T-helper 17 cell (primary cell): ENCODE measurements at places on chromosomes 13 and 19.

DNA sequence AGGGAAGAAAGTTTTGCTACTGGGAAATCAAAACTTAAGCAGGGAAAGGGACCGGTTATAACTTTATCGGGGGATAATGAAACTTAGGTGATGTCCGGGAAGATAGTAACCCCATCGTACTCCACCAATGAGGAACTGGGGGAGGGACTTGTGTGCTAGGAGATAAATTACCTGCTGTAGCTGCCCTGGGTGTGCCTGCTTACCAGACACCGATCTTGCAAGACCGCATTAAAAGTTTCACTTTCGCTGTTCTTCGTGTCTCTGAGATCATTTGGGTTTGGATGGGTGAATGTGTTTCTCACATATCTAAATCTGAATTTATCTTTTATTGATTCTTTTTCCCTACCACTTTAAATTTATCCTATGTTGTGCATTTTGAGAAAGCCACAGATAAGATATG is 381.4 kb downstream of the SLITRK6 start:
- no peak for DNase-seq

DNA sequence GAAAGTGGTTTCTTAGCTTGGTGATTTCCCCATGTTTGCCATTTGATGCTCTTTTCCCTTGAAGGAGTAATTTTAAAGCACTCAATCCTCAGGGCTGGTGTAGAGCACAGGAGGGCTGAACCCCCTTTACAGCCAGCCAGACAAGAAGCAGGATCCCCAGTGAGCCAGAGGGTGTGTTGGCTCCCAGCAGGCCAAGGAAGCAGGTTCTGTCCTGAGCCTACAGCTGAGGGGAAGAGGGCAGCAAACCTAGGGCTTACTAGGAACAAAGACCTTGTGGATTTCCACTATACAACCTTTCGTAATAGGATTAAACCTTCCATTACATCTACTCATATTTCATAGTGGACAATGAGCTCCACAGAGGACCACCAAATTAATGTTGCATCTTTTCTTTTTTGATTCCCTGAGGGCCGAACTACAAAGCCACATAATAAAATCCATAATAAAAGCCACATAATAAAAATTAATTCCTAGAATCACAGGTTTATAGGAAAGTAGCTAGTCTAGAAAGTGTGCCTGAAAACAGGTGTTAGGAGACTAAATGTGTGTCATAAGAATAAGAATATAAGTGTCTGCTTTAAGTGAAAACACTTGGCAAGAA is 300.2 kb downstream of the DCLK1 start:
- DNase-seq = no peak

GRCh38 chr19:10797078-10797477 is 38.9 kb downstream of the TMED1 start:
- DNase-seq = peak; percentile 25

DNA sequence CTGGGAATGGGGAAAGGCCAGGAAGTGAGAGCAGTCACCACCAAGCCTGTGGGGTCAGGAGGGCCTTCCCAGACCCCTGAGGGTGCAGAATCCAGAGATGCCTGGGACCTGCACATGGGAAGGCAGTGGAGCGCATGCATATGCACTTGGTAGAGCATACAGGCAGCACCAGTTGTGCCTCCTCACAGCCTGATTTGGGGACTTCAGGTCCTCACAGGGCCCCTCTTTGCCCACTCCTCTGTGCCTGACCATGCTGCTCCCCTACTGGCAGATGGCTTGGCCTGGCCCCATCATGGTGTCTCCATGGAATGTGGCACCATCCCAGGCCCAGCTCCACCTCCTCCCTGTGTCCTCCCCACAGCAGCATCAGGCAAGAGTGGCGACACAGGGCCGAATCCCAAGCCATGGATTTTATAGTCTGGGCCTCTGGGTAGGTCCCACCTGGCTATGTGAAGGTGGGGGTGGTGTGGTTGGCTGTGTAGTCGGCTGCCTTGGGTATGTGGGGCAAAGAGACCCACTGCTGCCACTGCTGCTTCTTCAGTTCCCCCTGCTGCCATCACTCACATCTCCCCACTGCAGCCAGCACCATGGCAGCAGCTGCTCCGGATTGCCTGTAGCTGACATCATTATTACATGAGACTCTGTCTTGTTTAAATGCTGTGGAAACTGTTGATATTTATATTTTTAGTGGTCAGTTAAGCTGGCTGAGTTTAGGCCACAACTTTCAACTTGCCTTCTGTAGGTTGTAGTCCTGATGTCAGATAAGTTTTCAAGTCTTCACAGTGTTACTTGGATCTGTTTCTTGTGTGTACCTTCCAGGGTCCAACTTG is 247.0 kb downstream of the GPC6 start:
- no peak for DNase-seq

GRCh38 chr19:50300814-50301606 is 28.2 kb downstream of the KCNC3 start:
- no peak for DNase-seq

DNA sequence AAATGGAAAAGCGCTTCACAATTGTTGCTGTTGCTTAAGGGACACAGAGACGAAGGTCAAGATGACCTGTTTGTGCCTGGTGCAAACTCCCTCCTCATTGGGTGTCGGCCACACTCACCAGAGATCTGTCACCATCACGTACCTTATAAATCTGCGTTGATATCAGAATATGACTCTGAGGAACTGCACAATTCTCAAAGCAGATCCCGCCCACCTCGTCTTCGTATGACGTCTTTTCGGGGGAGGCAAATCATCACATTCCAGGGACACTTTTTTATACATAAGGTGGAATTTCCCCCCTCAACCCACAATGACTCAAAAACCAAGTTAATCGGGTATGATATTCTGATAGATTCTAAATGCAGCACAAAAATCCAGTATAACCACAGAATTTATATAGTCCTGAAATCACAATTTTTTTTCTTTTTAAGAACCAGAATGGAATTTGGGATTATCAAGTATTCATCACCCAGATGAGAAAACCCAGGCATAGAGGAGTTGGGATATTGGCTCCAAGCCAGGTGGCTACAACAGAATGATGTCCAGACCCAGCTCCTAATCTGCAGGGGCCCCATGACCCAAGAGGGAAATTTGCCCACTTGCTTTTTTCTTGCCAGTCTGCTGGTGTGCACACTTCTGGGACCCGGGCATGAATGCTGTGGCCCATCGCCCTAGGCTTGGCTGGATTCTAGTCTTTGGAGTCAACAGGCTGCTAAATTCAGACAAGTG is 50.6 kb upstream of the MTIF3 start:
- DNase-seq = no peak
